ENCODE measurements at places on chromosomes 7 and 10.

DNA sequence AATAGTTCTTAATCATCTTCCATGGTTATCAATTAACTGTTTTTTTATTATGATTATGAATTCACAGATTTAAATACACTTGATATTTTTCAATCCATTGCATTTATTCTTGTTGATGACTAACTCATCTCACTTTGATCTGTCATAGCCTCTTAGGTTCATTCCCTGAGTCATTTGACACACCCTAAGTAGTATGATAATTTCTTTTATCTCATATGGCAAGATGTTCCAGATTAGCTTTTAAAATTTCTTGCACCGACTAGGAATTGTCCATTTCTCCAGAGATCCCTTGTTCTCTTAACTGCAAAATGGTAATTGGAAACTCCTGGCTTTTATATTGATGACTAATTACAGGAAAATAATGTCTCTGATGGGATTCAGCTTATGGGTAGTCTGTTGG lies 87.6 kb upstream of the CCDC6 start:
- no peak for DNase-seq

- no peak for DNase-seq
Observed at GRCh38 chr10:69477968-69478597, 26.8 kb downstream of the TSPAN15 start.

- no peak for DNase-seq
Observed at GRCh38 chr10:74824900-74825370, 1.5 kb upstream of the KAT6B start.

- DNase-seq, result no peak
Observed at GRCh38 chr7:20438694-20439376, 108.1 kb downstream of the ITGB8 start.

- no peak for DNase-seq
Observed at GRCh38 chr7:73613954-73614735, 10.2 kb downstream of the MLXIPL start.

DNA sequence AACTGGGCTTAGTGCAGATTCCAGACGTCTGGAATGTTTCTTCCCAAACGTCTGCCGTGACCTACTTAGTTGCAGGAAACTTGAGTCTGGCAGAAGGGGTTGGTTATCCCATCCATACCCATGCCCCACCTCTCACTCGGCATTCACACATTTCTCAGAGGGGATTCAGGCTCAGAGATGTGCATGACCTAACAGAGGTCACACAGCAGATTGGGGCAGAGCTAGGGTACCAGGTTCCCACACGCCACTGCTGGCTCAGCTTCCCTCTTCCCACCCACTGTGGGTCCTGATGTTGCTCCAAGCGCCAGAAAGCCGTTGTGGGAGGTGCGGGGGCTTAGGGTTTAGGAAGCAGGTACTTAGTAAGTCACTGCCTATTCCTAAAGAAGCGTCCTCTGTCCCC lies 3.0 kb downstream of the UCMA start:
- no peak for DNase-seq

DNA sequence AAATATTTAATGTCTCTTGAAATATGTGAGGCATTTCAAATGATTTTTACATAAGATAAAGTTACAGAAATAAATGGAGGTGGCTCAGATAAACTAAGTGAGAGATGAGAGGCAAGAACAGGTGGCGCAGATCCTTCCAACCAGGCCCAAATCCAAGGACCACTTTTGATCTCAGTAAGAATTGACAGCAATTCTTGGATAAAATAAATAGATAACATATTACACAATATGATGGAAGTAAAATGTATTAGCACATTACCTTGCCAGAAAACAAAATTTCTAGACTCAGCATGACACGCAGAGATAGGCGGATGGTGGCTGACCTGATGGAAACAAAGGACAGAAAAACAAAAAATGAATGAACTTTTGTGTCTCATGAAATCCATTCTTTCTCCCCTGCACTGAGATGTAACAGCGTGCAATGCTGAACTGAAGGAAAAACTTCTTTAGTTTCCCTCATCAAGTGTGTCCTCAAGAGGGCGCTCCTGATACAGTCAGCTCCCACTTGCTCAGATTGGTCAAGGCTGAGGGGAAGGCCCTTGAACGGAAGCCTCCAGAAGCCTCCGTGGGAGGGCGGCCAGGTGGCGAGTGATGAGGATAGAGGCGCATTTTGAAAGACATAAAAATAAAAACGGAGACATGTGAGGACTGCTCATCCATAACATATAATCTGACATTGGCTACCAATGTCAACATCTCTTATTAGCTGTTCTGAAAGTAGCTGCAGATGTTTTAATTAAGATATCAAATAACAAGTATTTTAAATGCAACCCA lies 62.8 kb upstream of the GSDME start:
- DNase-seq, result no peak

DNA sequence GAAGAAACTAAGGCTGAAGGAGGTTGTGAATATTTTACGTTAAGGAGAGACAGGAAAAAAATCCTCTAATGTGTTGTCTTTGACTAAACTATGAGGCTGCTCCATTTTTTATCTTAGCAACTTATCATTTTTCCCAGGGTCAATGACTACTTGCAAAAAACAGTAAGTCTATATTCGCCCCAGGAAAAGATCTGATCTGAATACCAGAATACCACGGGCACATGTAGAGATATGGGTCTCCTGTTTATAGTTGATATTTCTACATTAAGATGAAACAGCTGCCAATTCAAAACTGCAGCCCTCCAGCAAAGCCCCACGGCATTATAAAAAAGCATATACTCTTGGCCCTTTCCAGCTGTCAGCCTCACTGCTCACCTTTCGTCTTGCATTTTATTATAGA lies 358.4 kb downstream of the SH2D4B start:
- no peak for DNase-seq

GRCh38 chr7:45187946-45188411 lies 30.4 kb downstream of the RAMP3 start:
- no peak for DNase-seq

GRCh38 chr7:139762886-139763285 lies 14.9 kb downstream of the HIPK2 start:
- no peak for DNase-seq

DNA sequence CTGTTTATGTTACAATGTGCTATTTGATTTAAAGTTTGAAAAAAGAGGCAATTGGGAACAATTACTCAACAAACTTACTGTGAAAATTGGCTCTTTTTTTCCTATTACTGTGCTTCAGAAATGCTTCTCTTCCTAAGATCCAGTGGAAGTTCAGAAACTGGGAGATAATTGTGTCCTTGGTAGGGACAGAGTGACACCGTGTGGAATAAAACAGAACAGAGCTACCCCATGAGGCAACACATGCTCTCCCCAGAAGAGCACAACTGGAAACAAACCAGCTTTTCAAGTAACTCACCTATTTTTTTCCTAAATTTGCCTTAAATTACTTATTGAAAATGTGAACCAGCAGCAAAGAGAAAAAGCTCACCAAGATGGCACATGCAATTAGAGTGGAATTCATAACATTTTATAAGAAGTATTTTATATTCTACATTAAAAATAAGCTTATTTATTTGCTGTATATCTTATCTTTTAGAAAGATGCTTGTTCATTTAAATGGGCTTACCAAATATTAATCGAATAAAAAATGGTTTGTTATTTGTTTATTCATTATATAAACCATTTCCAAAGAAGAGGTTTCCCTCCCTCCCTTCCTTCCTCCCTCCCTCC lies 346.1 kb upstream of the ANKRD30A start:
- no peak for DNase-seq

- no peak for DNase-seq
Observed at GRCh38 chr7:137006293-137006692, 137.8 kb downstream of the CHRM2 start.

- DNase-seq, result no peak
Observed at GRCh38 chr7:142866361-142867096, 11.7 kb downstream of the EPHB6 start.

DNA sequence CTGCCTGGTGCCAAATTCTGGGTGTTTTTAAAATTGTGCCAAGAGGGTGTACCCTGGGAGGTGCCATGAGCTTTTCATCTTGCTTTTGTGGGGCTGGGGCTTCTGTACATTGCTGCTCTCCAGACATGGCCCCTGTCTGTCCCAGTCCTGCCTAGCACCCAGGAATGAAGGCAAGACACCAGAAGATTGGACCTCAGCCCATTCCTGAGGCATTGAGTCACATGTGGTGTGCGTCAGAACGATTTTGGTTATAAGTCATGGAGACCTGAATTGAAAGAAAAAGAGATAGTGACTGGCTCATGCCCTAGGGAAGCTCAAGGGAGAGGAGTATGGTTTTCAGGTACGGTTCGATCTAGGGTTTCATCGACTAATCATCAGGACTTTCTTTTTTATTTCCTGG lies 493.2 kb downstream of the TYW1 start:
- no peak for DNase-seq

DNA sequence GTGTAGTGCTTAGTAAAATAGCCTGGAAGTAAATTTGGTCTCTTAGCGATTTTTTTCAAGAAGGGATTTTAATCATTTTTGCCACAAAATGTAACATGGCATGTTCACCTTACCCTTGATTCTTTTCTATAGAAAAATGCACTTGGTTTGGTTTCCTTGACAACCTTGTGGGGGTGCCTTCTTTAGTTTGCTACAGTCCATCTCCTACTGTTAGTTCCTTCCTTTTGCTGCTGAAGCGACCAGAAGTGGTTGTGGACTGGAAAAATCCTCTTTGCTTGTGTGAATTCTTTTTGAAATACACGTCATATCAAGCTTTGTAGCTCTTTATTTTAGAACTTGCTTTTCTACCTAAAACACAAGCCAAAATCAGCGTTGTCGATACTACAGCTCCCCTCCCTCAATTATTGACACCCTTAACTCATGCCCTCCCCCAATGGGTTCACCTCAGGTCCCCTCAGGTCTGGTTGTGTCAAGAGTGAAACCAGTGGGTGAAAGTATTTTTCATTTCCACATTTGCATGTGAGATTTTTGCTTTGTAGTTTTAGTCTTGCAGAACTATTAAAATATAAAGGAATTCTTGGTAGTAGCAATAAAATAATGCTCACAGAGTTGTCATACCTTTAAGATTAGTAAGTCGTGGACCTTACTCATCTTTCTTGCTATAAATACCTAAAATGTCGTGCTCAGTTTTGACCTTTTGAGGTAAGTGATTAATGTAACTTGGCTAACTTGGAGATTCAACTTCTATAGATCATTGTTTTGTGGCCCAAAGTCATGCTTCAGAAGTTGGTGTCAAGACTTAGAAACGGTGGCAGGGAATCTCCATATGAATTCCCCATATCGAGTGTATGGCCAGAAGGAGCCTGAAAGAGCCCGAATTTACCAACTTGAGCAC lies 1.5 kb downstream of the ACTR3B start:
- DNase-seq, result no peak

GRCh38 chr10:31190488-31190887 lies 128.5 kb upstream of the ZEB1 start:
- DNase-seq, result no peak

DNA sequence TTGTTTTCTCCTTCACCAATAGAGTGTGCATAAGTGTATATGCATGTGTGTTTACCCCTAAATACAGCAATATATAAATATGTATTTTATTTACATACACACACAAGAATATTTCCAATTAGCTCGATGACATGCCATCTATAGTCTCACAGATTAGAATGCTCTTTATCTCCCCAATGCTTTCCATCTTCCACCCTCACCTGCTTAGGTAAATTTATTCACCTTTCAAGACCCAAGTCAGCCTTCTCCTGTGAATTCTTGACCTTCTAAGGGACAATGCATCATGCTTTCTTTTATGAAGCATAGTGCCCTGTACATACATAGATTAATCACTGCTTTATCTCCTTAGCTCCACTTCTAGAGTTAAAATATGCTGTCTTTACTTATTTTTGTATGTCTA lies 49.7 kb downstream of the SEMA3A start:
- no peak for DNase-seq

DNA sequence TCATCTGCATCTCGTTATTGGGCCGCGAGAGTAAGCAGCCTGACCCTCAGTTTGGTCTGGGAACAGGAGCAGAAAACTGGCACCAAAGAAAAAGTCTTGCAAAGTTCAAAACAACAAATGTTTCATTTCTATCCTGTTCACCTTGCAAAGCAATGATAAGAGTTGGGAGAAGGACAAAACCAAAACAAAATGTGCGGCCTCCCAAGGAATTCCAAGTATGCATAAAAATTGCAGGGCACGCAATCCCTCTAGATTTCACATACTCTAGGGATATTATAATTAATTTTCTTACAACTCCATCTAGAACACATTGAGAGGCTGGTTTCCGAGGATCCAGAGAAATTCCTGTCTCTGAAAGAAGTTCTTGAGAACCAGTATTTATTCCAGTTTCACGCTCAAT lies 20.1 kb downstream of the CHUK start:
- no peak for DNase-seq

GRCh38 chr10:71631007-71631861 lies 88.3 kb downstream of the C10orf105 start:
- DNase-seq, result no peak

DNA sequence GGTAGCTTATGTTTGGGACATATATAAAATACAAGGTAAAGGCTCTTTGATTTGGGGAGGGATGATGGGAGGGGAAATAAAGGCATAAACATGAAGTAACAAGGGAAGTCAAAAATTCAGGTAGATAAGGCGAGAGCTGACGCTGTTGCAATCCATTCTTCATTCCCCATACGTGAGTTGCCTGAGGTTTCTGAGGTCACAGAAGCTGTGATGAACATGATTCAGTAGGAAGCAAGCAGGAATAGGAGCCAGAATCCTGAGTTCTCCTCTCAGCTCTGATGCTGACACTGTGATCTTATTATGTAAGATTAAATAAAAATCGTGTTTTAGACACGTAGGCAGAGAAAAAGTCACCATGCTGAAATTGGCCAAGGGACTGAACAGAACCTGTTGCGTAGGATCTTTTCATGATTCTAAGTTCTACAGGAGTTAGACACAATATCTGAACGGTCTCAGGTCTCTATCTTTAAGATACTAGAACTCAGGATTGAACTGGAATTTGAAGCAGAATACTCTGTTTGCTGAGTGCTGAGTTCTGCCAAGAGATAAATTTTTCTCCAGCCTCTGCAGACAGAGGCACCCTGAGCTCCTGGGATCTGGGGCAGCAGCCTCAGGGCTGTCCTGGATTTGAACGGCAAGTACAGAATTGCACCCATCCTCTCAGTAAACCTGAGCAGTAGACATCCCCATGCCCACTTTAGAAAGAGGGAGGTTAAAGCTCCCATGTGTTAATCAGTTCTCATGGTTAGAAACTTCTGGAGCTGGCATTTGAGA lies 21.0 kb downstream of the KLF6 start:
- DNase-seq, result no peak

GRCh38 chr10:128463991-128464760 lies 338.0 kb upstream of the MKI67 start:
- no peak for DNase-seq

GRCh38 chr7:146772601-146773000 lies 656.0 kb downstream of the CNTNAP2 start:
- no peak for DNase-seq

DNA sequence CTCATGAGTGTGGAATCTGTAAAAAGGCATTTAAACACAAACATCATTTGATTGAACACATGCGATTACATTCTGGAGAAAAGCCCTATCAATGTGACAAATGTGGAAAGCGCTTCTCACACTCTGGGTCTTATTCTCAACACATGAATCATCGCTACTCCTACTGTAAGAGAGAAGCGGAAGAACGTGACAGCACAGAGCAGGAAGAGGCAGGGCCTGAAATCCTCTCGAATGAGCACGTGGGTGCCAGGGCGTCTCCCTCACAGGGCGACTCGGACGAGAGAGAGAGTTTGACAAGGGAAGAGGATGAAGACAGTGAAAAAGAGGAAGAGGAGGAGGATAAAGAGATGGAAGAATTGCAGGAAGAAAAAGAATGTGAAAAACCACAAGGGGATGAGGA lies 207.7 kb downstream of the ZEB1 start:
- DNase-seq, result no peak

All from cortex of kidney (tissue), 1 donor.